ENCODE measurements at places on chromosomes 6 and 20.
A peak's percentile ranks its signal among the peaks of the same experiment; 100 is the strongest.

- peak; percentile 51 for DNase-seq
Observed at GRCh38 chr6:14711056-14711703, 534.7 kb upstream of the JARID2 start.

- no peak for DNase-seq
Observed at GRCh38 chr6:128290221-128290620, 230.2 kb downstream of the PTPRK start.

- DNase-seq: no peak
Observed at GRCh38 chr6:142075516-142076101, 57.1 kb upstream of the GJE1 start.

GRCh38 chr6:6176586-6177228 is 143.8 kb downstream of the F13A1 start:
- no peak for DNase-seq

DNA sequence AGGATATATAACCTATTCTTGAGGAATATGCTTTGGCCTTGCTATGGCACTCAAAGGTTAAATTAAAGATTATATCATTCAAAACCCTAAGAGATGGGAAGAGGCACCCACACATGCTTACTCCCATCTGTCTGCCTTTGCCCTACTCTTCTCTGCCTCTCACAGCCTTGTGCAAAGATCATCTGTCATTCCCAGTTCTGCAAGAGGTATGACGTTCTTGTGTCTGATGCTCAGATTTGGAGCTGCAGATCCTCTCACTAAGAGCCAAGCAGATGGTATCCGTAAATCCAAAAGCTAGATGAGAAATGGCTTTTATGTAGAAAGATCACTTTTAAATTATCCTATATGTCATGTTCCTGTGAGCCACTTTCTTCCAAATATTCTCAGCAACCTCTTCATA is 112.0 kb downstream of the GPR63 start:
- no peak for DNase-seq

GRCh38 chr6:113695516-113695915 is 161.6 kb upstream of the MARCKS start:
- no peak for DNase-seq

- no peak for DNase-seq
Observed at GRCh38 chr6:157554747-157555146, 173.8 kb downstream of the ZDHHC14 start.

- DNase-seq: peak; percentile 66
Observed at GRCh38 chr6:154509421-154510143, 903 bp downstream of the CNKSR3 start.

GRCh38 chr6:168712993-168713392 is 272.0 kb downstream of the SMOC2 start:
- DNase-seq: no peak

- no peak for DNase-seq
Observed at GRCh38 chr6:161150566-161150965, 123.3 kb downstream of the AGPAT4 start.

DNA sequence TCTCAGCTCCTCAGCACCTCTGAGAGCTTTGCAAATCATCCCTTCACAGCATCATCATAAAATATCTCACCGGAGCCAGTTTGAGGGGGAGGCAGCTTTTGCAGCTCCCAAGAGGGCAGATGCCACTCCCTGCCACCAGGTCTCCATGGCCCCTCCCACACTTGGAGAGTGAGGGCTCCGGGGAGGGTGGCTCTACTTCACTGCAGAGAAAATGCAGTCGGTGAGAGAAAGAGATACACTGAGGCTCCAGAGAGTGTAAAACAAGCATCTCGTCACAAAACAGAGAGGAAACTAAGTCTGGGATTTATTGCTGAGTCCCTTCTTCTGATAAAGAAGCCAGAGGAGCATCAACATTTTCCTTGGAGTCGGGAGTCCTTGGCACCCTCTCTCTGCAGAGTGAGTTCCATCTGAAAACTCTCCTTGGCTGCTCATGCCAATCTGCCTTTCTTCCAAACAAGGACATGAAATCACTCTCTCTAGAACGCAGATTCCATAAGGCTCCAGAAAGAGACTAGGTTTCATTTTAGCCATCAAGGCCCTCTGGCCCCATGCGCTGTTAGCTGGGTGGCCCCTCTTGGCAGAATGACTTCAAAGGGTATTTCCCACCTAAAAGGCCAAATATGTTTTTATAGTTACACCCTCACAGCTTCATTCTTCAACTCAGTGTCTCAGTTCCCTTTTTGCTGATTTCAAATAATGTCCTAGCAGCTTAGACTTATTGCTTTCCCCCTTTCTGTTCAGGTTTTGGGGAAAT is 70.6 kb upstream of the F13A1 start:
- DNase-seq: no peak

All from SJSA1 (cell line).